CD4-positive, alpha-beta T cell treated with Interleukin-12 subunit alpha and Interleukin-12 subunit beta, for 1 hour (primary cell): ENCODE measurements at places on chromosomes 6 and 20.

- DNase-seq, result no peak
These were observed 6.8 kb upstream of the PLCB4 start for GRCh38 chr20:9062066-9062465.

DNA sequence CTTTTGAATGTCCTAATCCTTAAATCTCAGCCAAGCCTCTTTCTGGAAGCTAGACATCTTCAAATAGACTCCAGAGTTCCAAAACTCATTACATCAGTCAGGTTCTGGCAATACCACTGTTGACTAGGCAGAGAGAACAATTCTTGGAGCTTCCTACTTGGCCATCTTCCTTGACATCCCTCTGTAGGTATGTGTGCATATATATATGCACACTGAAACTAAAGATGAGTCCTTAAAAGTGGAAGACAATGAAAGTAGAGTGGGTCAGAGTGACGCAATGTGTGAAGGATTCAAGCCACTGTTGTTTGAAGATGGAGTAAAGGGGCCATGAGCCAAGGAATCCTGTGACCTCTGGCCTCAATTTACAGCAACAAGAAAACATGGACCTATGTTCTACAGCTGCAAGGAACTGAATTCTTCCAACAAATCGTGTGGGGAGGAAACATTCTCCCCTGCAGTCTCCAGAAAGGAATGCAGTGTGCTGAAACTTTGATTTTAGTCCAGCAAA, 18.7 kb upstream of the DUSP22 start:
- DNase-seq, result no peak

DNA sequence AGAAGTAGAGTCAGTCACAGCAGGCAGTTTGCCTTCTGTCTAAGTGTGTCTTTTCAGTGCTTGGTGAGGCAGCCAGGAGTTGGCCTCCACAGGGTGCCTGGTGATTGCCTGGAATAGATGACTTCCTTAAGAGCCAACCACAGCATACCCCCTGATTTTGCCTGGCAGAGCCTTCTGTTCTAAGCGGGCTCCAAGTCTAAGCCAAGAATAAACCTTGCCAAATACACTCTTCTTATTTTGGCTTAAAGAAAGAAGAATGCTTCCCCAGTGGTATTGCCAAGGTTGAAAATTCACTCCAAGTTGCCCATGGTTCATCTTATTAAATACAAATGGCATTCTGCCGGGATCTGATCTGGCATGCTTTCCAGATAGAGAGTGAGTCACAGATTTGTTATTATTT, 1424.8 kb upstream of the EYS start:
- DNase-seq, result no peak

GRCh38 chr6:47377971-47378370, 68.3 kb upstream of the TNFRSF21 start:
- DNase-seq, result no peak

- DNase-seq, result no peak
These were observed 34.0 kb downstream of the CEP85L start for GRCh38 chr6:118617417-118617816.

DNA sequence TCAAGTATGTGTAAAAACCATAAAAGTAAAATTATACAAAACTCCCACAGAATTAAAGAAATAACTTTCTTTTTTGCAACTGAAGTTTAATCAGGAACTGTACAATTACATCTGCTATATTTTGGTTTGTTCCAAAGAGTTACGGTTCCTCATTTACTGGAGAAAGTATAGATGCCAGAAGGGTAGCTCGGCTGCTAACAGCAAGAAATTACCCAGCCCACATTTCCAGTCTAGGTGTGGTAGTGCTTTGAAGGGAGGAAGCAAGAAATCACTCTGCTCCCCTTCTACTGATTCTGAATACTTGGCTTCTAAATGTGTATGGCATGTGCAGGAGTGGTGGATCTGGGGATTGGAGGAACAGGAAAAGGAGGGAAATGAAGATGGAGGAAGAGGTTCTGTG, 441.3 kb downstream of the CDC5L start:
- no peak for DNase-seq

DNA sequence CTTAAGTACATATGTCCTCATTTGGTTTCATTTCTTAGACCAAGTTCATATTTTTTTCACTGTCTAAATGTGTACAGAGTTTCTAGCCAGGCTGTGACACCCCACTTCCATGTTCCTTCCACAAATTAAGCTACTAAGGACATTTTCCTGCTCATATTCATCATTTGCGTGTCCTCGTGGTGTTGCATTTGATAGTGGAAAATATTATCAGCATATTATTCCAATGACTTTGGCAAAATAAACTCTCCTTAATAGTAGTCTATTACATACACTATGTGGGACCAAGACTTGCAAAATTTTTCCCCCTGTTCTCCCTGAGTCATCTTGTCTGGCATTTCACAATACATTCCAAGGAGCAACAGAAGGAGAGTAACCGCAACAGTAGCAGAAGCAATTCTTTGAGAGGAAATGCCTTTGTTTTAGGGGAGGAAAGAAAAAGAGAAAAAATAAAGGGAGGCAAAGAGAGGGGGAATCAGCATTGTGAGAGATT, 599.2 kb downstream of the COL12A1 start:
- DNase-seq, result no peak
